ENCODE measurements at places on chromosomes 5 and 9.

DNA sequence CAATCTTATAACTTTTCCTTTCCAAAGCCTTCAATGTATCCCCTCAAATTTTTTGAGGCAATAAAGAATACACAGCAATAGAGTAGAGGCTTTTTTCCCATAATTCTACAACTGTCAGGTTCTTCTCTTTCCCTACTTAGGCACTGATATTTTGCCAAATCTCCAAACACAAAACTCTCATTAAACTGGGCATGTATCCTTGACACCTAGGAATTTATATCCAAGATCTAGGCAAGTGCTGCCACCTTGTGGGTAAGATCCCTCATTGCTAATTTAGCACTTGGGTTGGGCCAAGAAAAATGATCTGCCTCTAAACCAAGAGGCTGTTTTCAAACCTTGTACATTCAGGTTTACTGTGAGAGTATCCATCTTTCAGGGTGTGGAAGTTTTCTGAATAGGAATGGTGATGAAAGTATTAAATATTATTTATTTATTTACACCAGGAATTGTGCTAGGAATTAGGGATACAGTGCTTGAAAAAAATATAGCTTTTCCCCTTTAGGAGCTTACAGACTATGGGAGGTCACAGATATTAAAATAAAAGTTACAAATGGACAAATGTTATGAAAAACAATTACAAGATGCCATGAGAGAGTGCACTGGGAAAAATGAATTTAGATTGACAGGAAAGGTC, 17.6 kb downstream of the TSTD2 start:
- DNase-seq, result peak; percentile 56

DNA sequence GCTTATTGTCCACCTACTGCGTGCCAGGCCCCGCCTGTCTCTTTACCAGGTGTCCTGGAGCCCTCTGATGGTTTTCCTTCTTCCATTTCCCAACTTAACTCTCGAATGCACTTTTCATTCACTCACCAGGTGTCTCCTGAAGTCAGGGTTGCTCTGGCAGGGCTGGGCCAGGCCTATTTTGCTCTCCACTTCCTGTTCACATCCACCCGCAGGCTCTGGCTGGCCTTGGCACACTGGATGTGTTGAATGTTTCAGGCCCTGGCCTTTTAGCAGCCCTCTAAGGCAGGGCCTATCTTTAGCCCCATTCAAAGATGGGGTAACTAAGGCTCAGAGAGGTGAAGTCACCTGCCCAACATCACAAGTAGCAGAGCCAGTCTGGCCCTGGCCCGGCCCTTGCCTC, 16.4 kb downstream of the LRRC8A start:
- DNase-seq, result no peak

- DNase-seq, result no peak
These were observed 48.8 kb downstream of the GRAMD2B start for GRCh38 chr5:126471875-126472537.

DNA sequence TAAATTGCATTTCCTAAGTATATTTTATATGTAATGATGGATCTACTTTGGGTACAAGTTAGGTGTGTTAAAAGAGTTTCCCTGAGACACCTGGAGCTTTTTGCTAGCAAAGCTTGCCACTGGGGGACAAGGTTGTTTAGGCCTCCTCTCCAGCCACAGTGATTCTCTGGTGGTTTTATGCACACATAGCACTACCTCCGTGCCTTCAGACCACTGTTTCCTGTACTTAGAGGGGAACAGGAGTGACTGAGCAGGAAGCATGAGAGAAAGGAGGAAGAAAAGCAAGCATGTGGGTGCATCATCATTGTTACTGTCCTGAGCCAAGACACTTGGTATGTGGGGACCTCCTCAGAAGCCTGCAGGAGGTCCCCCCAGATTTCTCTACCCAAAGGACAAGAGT, 272.1 kb downstream of the RASEF start:
- DNase-seq, result no peak

- no peak for DNase-seq
These were observed 73.2 kb downstream of the WDR41 start for GRCh38 chr5:77418601-77419581.

DNA sequence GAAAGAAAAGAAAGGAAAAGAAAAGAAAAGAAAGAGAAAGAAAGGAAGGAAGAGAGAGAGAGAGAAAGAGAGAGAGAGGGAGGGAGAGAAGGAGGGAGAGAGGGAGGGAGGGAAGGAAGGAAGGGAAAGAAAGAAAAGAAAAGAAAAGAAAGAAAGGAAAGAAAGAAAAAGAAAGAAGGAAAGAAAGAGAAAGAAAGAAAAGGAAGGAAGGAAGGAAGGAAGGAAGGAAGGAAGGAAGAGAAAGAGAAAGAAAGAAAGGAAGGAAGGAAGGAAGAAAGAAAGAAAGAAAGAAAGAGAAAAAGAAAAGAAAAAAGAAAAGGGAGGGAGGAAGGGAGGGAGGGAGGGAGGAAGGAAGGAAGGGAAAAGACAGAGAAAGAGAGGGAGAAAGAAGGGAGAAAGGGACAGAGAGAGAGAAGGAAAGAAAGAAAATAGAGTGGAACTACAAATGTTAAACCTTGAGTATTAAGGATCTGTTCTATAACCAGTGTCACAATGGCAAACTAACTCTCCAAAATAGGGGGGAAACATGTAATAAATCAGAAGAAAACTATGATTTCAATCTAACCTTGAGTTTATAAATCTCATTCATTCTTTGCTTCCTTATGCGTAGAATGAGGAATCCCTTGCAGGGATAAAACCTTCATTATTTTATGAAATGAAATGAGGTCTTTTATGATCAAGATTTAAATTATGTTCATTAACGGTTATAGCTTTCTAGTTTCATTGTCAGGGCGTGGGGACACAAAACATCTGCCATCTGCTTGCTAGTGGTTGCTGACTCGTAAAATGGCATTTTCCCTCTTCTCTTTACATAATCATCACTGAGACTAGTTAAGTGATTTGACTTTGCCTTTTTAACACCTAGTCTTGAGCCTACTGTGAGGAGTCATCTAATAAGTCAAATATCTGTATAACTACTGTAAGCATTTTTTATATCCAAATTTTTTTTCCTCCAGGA, 40.7 kb upstream of the RAD23B start:
- DNase-seq, result no peak

DNA sequence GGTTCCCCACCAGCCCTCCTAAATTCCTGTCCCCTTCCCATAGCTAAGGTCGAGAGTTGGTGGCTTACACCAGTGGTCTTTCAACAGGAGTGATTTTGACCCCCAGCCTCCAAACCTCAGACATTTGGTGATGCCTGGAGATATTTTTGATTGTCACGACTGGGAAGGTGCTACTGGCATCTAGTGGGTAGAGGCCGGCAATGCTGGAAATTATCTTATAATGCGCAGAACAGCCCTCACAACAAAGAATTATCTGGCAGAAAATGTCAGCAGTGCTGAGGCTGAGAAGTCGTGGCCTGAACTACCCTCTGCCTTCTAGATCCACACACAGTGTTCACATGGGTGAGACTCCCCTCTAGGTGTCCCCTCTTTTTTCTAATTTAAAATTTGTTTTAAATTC, 69.6 kb downstream of the IL31RA start:
- DNase-seq, result no peak

GRCh38 chr5:142938266-142938880, 168.2 kb downstream of the ARHGAP26 start:
- no peak for DNase-seq

DNA sequence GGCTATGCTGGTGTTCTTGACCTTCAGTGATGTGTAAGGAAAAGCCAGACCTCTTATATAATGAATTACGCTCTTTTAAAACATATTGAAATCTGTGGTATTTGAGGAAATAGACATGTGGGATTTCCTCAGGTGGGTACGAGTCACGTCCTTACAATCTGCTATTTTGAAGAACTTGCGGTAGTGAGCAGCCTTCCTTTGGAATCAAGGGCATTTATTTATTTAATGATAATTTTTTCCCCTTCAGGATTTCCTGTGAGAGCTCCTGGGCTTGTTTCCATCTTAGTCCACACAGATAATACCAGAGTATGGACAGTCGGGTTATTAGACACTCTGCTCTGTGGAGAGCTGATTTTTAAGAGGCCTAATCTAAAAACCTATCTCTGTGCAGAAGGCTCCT, 167.9 kb downstream of the ARHGEF28 start:
- DNase-seq, result no peak

DNA sequence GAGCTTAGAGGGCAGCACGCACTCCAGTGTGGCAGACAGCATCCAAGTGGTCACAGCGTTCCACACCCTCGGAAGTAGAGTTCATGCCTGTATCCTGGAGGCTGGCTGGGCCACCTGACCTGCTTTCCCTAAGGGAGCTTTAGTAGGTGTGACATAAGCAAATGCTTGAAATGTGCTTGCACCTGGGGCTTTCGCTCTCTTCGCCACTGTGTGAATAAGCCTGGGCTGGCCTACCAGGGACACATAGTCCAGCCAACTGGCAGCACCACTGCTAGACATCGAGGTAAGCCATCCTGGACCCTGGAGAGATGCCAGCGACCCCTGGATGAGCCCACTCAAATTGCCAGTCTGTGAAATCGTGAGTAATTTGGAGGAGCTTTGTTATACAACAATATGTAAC, 24.9 kb upstream of the IRX4 start:
- no peak for DNase-seq

DNA sequence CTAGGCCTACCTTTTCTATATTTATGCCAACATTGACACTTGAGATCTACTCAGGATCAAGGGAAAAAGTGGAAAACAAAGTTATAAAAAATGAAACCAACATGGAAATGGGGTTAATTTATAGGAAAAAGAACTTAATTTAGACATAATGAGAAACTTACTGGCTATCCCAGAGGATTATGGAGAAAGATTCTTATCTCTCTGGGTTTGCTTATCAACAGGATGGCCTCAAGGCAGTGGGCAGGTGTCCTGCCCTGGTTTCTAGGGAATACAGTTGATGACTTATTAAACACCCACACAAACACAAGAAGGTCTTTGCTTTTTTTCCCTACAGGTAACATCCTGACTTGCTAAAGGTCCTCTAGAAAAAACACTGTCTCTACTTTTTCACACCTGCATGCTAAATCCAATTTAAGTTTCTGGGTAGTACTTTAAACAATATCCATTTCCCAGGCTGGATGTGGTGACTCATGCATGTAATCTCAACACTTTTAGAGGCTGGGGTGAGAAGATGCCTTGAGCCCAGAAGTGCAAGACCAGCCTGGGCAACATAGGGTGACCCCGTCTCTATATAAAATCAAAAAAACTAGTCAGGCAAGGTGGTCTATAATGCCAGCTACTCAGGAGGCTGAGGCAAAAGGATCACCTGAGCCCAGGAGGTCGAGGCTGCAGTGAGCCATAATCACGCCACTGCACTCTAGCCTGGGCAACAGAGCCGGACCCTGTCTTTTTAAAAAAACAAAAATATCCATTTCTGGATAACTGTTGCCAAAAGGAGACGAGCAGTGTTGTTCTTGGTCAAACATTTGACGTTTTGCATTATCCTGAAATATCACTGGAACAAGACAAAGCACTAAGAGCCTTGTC, 6.6 kb upstream of the ZNF608 start:
- DNase-seq, result no peak

- DNase-seq, result no peak
These were observed 33.8 kb downstream of the ZNF131 start for GRCh38 chr5:43154469-43154868.

DNA sequence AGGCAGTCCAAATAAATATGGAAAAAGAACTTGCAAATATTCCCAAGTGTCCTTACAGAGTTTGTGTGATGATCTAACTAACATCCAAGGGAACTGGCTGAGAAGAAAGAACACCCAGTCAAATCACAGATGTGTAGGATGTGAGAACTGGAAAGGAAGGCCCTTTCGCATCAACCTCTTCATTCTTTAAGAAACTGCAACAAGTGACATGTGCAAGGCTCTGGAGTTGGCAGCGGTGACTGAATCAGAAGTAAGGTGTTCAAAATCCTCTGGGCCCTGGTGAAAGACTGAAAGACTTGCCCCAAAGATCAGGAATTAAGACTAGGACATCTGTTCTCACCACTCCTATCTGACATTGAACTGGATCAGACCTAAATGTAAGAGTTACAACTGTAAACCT, 88.7 kb downstream of the RAPGEF1 start:
- no peak for DNase-seq

DNA sequence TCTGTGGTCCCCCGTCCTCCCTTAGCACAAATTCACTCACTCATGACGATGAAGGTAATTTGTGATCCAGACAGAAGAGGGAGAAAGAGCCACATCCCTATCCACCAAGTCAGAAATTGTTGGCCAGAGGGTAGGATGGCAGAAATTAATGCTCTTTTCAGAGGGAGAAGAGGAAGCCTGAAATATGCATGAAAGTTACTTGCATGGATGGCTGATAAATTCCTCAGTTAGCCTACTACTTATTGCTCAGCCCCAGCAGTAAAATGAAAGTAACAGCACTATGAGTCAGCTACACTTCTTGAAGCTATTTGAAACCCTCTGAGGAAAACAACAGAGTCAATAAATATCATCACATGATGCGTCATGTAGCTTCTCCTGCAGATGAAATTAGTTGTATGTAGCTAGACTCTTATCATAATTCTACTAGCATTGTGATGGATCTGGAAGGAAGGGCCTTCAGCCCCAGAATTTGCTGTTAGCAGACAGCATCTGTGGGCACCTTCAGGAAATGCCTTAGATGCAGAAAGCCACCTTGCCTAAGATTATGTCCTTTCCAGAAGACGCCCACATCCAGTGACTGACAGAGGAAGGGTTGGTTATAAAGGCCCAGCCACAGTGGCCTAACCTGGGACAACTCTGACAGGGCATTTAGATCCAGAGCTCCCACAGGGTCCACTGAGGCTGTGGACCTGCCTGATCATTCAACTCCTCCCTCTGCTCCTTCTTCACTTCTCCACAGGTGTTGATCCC, 81.2 kb upstream of the CCDC112 start:
- DNase-seq, result no peak

DNA sequence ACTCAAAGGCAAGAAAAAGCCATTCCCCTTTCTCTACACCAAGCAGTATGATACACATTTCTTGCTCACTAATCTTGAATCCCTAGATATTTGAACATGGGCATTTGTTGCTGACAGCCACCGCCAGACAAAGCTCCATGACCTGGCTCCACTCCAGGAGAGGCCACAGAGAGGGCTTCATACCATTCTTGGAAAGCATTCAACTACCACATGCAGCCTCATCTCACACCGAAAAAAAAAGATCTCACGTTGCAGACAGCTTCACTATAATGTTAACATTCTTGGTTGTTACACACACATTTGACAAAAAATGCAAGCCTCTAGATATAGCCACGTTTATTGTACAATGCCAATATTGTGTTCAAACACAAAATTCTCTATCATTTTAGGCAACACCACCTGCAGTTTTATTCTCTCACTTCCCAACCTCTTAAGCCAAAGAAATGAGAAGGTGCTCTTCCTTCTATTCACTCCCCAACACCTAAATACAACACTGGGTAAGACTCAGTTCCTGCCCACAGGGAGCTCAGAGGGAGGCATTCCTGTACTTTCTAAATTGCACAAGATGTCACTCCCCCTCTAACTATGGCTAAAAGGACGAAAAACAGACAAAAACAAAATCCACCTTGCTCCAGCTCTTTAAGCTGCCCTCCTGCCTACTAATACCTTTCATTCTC, 222.4 kb downstream of the TSSK1B start:
- no peak for DNase-seq

All from dorsolateral prefrontal cortex (tissue), 122 donors.